Endodermal cell (in vitro differentiated cells): ENCODE measurements at places on chromosomes 4 and X. TPM values are rescaled to one million over a fixed set of nuclear protein-coding genes. Genes with fewer than 3 reads are reported as not detected.

DNA sequence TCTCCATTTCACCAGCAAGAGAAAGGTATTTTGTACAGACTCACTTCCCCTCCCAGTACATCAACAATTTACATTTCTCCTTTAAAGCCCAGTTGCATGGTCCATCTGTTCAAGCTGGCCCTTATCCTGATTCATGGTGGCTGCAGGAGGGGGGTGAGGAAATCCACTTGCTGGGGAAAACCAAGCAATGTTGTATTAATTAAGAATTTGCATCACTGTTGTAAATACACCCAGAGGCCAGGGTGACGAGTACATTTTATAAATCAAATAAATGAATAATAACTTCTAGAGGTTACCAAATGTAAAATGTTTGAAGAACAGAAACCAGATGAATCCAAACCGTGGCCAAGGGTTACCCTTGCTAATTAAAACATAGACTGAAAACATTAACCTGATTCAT is 395.9 kb upstream of the INTU start:
- no peaks in the 10 kb centered on the region for H3K27me3 ChIP-seq
- no peak overlapping the region for H3K27ac ChIP-seq
- no peaks in the 10 kb centered on the region for H3K4me1 ChIP-seq
- DNase-seq, result no peak

DNA sequence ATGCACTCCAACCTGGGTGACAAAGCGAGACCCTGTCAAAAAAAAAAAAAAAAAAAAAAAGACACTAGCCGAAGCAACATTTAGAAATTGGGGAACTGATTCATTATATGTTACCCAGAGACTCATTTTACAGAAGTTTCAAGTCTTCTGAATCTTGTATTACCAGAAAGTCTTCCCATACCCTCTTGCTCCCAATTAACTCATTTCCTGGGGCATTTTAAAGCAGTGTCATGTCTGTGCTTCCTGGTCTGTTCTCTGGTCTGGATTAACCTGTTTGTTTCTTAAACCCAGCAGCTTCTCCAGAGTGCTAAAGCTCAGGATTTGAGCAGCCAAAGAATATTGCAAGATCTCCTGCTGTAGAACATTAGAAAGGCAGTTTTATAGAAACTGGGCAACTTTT is 43.7 kb downstream of the FRMPD3 start:
- no peaks in the 10 kb centered on the region for H3K27me3 ChIP-seq
- no peaks in the 10 kb centered on the region for H3K4me1 ChIP-seq

BMPR1B gene
- 2.8 to 4.7 TPM (median 3.2 TPM) in 3 replicates for total RNA-seq

- no peak overlapping the region for H3K4me3 ChIP-seq
- no peaks in the 10 kb centered on the region for H3K4me1 ChIP-seq
- H3K36me3 ChIP-seq, result no peaks in the 10 kb centered on the region
- H3K27ac ChIP-seq, result no peak overlapping the region
- no peak for DNase-seq
Measured at GRCh38 chrX:37722595-37722994, 37.0 kb downstream of the XK start.

DNA sequence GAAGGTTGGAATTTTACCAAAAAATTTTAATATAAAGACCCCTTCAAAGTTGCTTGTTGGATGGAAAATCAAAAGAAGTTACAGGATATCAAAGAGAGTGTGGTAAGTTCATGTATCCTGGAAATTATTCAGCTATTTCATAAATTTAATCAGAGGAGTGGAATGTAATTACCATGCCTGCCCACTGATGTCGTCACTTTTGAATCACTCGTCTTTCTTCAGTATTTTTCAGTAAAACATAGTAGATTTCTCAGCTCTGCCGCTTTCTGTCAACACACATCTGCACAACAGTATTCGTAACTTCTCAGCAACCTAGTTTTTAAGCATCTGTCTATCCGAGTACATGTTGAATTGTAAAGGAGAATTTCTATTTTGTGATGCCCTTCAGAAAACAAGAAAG is 2163.0 kb upstream of the AGA start:
- DNase-seq, result no peak
- no peaks in the 10 kb centered on the region for H3K27me3 ChIP-seq
- no peak overlapping the region for H3K27ac ChIP-seq
- H3K4me1 ChIP-seq, result no peaks in the 10 kb centered on the region
- no peaks in the 10 kb centered on the region for H3K36me3 ChIP-seq

CNGA1 gene
- 0.66 TPM in 1 of 2 replicates, not detected in the other for total RNA-seq

RAB9B gene
- 0.20 and 0.42 TPM in 2 replicates for total RNA-seq

GRCh38 chr4:79287718-79288117 is 38.1 kb downstream of the NAA11 start:
- H3K36me3 ChIP-seq, result no peaks in the 10 kb centered on the region
- no peaks in the 10 kb centered on the region for H3K4me1 ChIP-seq
- no peak overlapping the region for H3K4me3 ChIP-seq

DNA sequence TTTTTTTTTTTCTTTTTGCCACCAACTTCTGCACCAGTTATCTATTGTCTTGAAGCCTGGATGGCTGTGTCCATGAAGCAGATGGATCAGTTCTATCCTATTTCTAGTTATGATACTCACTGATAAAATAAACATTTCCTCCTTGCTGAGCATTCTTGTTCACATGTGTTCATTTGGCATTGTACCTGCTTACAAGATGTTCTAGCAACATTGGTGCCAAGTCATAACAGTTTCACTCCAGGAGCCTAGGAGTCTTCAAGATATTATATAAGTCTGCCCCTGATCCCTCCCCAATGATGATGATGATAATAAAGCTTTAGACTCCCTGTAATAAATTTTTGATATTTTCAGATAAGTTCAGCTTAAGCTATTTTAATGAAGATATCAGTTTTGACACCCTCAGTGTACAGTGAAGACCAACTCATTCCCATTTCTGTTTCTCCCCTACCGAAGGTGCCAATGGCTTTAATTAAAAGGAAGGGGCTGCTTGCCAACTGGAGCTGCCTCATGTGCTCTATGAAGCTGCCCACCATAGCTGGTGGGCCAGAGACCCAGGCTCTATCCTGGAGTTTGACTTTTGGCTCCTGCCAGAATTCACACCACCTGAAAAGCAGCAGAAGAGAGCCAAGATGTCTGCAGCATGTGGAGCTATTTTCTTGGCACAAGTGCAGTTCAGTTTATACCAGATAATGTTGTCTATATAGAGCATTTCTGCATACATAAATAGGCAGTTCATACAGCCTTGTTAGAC is 265.4 kb upstream of the TET2 start:
- peaks cover 8% of the 10 kb centered on the region for H3K27me3 ChIP-seq
- no peak overlapping the region for H3K27ac ChIP-seq
- no peak overlapping the region for H3K4me3 ChIP-seq
- no peak for DNase-seq

DNA sequence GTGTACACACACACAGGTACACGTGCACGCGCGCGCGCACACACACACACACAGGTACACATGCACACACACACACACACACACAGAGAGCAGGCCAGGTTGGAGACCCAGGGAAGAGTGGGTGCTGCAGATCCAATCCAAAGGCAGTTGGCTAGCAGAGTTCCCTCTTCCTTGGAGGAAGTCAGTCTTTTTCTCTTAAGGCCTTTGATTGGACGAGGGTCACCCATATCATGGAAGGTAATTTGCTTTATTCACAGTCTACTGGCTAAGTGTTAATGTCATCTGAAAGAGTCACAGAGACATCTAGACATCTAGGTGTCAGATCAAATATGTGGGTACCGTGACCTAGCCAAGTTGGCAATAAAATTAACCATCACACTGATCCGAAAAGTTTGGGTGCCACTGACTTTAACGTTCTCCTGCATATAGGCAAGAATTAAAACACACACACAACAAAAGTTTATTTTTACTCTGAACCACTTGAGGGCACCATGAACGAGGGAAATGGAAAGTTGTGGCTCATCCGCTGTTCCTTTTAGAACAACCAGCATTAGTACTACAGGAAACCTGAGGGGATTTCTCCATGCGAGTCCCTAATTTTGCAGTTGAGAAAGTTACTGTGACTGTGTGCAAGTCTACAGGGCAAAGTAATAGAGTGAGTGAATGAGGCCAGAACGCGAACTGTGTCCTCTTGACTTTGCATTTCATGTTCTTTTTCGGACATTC is 66.0 kb upstream of the STOX2 start:
- H3K36me3 ChIP-seq, result no peaks in the 10 kb centered on the region
- H3K27ac ChIP-seq, result no peak overlapping the region
- H3K4me1 ChIP-seq, result no peaks in the 10 kb centered on the region
- H3K4me3 ChIP-seq, result no peak overlapping the region
- DNase-seq, result peak; percentile 65

PNMA5 gene
- 0.09 and 0.15 TPM in 2 replicates for total RNA-seq

FABP2 gene
- not detected in 2 replicates for total RNA-seq

DNA sequence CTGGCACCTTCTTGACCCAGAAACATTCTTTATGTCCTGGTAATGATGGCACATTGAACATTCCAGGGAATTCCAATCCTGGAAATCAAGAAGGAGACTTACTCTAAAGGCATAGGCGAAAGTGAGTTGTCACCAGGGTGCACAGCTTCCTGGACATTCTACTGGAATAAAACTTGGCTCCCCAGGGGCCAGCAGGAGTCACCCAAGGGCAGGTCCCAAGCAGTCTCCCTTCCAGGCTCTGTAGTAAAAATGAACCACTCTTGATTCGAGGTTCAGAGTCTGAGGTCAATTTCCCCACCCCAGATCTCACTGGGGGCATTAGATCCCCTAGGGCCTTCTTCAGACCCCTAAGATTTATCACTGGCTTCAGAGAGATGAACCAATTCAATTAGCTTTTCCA is 338.7 kb upstream of the GATB start:
- no peaks in the 10 kb centered on the region for H3K27me3 ChIP-seq
- no peaks in the 10 kb centered on the region for H3K4me1 ChIP-seq
- no peak overlapping the region for H3K27ac ChIP-seq
- no peak for DNase-seq

GRCh38 chr4:181957088-181957487 is 286.1 kb upstream of the TENM3 start:
- H3K4me3 ChIP-seq, result no peak overlapping the region
- DNase-seq, result no peak
- no peak overlapping the region for H3K27ac ChIP-seq

- H3K4me3 ChIP-seq, result no peak overlapping the region
- H3K27ac ChIP-seq, result peak overlapping the region; percentile 27
- H3K4me1 ChIP-seq, result peaks cover 5% of the 10 kb centered on the region
- DNase-seq, result no peak
Measured at GRCh38 chr4:7828793-7829301, 110.8 kb downstream of the AFAP1 start.

GRCh38 chr4:110183643-110184042 is 14.8 kb downstream of the ELOVL6 start:
- no peak overlapping the region for H3K27ac ChIP-seq
- H3K27me3 ChIP-seq, result no peaks in the 10 kb centered on the region
- H3K36me3 ChIP-seq, result peaks cover 4% of the 10 kb centered on the region

GRCh38 chr4:98546910-98547594 is 111.4 kb downstream of the TSPAN5 start:
- no peak overlapping the region for H3K4me3 ChIP-seq
- H3K36me3 ChIP-seq, result no peaks in the 10 kb centered on the region
- no peak for DNase-seq
- H3K27ac ChIP-seq, result peak overlapping the region; percentile 47
- H3K4me1 ChIP-seq, result no peaks in the 10 kb centered on the region
- H3K27me3 ChIP-seq, result no peaks in the 10 kb centered on the region

CCDC158 gene
- total RNA-seq, result not detected in 2 replicates

DNA sequence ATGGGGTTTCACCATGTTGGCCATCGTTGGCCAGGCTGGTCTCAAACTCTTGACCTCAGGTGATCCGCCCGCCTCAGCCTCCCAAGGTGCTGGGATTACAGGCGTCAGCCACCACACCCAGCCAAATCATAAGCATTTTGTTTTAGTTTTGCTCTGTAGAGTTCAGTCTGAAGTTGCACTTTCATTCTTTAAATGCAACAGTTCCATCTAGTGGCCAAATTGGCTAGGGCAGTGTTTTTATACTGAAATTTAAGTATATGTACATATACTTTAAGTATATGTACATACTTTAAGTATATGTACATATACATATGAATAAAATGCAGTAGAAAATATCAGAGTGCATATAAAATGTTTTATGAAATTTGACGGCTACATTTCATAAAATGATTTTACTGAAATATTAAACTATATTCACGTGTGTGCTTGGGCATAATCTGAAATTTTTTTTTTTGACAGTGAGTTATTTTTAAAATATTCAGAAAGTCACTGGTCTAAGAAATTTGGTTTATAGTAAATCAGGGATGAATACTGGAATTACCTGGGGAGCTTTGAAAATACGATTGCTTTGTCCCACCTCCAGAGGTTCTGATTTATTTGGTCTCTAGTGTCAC is 145.5 kb downstream of the NWD2 start:
- peak; percentile 70 for DNase-seq
- H3K36me3 ChIP-seq, result no peaks in the 10 kb centered on the region
- no peak overlapping the region for H3K27ac ChIP-seq
- H3K4me1 ChIP-seq, result peaks cover 3% of the 10 kb centered on the region

DNA sequence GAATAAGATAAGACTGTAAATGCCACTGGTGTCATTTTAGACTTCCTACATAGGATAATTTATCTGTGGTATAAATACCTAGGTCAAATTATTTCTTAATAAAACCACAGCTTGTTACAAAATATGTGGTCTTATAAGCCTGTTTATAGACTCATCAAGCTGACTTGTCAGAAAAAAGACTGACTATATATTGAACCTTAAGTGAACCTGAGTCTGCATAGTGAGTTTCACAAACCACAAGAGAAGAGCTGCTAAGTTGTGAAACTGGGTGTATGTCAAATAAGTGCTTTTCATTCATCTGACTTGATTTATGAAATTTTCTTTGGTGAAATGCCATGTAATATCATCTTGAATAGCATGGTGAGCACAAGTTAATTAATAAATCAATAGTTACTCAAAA is 48.4 kb upstream of the TMPRSS11A start:
- H3K4me3 ChIP-seq, result no peak overlapping the region
- H3K36me3 ChIP-seq, result no peaks in the 10 kb centered on the region
- DNase-seq, result no peak
- H3K27ac ChIP-seq, result no peak overlapping the region
- no peaks in the 10 kb centered on the region for H3K4me1 ChIP-seq

WNK3 gene
- 30.7 and 40.4 TPM in 2 replicates for total RNA-seq

DNA sequence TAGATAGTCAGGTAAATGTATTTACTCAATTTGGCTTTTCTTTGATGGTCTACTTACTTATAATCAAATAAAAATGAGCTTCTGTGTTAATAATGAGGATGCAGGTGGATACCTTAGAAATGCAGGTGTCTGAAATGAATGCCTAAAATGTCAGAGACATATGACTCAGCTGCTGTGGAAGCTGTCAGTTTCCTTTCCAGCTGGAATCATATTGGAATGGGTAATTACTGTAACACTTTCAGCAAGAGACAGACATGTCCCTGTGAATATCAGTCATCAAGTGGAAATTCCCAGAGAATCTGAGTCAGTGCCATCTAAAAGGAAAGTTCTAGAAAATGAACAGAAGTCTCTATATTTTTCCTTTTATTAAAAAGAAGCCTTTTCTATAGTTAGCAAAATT is 783.0 kb upstream of the AADAT start:
- H3K27me3 ChIP-seq, result no peaks in the 10 kb centered on the region
- no peaks in the 10 kb centered on the region for H3K4me1 ChIP-seq
- DNase-seq, result no peak
- H3K36me3 ChIP-seq, result no peaks in the 10 kb centered on the region

BEND4 gene
- 11.2 and 13.4 TPM in 2 replicates for total RNA-seq

AFM gene
- not detected in 3 replicates for total RNA-seq
